ENCODE measurements at places on chromosomes 7 and 10.

DNA sequence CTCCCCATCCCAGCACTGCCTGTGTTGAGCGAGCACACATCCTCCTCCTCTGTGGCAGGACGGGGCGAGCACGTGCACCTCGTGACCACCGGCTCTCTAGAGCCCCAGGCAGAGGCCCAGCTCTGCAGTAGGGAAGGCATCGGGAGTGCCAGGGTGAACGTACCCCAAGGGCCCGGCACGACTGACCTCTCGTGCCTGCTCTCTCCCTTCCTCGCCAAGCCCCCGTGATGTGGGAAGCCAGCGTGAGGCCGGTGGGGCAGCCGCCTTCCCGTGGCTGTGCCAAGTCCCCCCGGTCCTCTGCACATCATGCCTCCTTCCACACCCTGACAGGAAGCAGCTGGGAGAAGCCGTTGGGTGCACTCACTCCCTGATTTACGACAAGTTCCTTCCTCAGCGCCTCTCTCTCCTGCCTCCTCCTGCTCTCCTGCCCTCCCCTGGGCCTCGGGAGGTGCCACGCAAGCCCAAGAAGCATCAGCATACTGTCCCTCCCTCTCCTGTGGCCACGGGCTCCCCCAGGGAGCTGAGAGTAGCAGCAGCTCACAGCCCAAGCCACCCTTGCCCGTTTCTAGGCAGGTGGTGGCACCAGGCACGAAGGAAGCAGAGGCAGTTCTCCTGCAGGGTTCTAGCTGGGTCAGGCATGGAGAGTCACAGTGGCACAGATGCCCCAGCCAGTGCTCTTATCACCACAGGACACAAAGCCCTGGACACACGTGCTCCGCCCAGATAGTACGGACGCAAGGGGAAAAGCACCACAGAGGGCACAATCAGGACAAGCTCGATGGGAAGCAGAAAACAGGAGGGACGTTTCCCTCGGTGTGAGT is 47.0 kb downstream of the AMZ1 start:
- DNase-seq: no peak

DNA sequence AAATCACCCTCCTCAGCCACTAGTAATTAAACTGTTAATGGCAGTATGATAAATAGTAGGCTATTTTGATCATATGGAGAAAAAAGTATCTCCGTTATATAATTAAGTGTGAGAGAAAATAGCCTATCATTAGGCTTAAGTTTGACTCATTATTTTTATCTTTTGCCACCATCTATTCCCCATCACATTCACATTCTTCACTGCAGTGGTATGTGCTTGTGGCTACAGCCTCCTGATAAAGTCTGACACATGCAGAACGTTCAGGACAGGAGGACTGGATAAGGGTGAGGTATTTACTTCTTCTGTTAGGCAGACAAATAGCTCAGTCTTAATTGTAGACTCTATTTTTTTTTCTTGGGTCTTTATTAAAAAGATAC is 5.8 kb downstream of the NEBL start:
- DNase-seq: no peak

DNA sequence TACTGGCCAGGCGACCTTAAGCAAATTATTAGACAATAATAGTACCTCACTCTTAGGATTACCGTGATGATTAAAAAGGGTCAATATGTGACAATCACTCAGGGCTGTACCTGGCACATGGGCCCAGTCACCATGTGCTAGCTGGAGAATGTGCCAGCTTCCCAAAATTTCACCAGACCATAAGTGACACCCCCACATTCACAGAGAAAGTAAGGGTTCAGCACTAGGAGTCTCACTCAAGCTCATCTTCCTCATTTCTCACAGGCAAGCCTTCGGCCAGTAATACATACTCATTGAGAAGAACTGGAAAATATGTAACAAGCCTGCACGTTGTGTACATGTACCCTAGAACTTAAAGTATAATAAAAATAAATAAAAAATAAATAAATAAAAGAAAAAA is 22.4 kb upstream of the C10orf71 start:
- DNase-seq: no peak

DNA sequence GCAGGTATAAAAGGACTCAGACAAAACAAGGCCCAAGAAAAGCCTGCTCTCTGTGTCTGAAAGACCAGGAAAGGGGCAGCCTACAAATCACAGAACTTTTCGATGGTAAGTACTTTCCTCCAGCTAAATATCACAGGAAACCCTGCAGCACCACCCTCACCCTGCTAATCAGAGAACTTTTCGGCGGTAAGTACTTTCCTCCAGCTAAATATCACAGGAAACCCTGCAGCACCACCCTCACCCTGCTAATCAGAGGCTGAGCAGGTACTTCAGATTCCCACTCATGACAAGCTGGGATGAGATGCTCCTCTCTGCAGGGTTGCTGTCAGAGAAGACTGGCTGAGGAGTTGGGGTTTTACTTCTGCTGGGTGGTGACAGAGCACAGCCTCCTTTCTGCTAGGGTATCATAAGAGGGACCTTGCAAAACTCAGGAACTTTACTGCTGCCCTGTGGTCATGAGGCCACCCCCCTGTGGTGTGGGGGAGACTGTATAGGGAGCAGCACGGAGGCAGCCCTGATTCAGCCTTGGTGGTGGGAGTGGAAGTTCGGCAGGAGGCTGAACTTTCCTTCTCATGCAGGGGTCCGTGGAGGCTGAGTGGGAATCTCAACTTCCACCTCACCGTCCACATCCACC is 7.2 kb downstream of the WDR37 start:
- no peak for DNase-seq

DNA sequence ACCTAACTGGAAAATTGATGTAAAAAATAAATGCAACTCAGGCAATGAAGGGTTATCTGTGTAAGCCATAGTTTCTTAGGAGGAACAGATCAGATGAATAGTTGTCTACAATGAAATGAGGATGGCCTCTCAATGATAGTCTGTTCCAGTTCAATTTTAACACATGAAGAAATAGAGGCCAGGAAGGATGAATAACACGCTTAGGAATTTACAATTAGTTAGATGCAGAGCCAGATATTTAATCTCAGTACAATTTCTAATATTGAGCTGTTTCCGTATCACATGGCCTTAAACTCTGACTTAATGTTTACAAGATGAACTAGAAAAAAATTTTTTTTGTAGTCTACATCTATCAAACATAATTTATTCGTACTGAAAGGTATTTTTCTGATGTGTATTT is 176.6 kb downstream of the GALNT11 start:
- no peak for DNase-seq

- DNase-seq: no peak
Measured at GRCh38 chr10:26994743-26995142, 105.6 kb downstream of the ANKRD26 start.

- peak; percentile 20 for DNase-seq
Measured at GRCh38 chr7:39353615-39354376, 212.4 kb upstream of the YAE1 start.

DNA sequence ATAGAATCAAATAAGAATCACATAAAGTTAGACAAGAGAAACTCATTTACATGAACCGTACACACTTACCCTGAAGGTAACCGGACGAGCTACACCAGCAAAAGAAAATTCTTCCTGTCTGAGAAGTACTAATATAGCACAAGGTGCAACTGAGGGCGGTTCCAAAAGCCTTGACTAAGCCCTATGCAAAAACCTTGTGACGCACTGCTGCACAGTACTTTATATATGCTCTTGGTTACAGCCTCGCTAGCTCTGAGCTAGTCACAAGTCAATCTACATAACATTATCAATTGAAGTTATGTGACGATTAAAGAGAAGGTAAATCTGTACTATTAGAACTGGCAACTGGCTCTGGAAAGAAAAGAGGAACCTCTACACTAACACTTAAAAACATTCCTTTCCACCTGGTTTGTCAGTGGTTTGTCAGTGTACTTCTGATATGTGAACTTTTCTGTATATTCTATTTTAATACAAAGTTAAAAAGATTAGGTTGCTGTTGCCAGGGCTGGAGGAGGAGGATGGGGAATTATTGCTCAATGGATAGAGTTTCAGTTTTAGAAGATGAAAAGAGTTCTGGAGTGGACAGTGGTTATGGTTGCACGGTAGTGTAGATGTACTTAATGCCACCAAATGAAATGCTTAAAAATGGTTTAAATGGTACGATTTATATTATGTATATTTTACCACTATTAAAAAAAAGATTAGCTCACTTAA is 21.6 kb downstream of the NT5C3A start:
- no peak for DNase-seq

DNA sequence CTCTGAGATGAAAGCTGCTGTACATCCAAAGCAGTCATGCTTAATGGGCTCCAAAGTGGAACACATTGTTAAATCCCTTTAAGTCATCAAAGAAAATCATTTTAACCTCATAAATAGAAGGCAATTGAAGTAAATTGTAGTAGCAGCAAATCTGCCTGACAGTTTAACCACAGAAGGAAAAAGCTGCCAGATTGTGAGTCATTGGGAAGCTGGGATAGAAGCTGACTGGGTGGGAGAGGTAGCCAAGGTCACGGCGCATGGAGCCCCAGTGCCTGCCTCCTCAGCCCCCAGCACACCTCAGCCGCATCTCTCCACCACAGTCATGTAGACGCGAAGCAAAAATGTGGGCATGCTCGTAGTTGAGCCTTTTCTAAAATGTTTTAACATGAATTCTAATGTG is 44.0 kb downstream of the TARP start:
- no peak for DNase-seq

GRCh38 chr7:90657481-90657880 is 61.4 kb downstream of the CDK14 start:
- no peak for DNase-seq

GRCh38 chr10:116774728-116775151 is 32.4 kb upstream of the HSPA12A start:
- DNase-seq: no peak

DNA sequence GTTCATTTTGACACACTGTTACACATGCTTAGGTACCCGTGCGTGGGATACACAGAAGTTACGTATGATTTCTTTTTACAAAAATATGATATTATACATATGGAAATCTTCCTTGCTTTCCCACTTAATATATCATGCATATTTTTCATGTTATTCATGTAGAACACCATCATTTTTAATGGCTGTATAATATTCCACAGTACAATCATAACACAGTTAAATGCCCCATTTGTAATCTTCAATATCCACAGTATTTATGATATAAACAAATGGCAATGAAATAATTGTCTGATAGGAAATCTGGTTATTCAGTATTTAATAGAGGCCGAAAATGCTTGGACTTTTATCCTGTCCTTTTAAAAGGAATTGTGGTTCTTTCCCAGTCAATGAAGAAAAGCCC is 23.2 kb downstream of the VIPR2 start:
- no peak for DNase-seq

GRCh38 chr10:12353399-12354242 is 4.3 kb downstream of the CAMK1D start:
- no peak for DNase-seq

GRCh38 chr7:12865593-12865992 is 178.2 kb downstream of the ARL4A start:
- DNase-seq: no peak

DNA sequence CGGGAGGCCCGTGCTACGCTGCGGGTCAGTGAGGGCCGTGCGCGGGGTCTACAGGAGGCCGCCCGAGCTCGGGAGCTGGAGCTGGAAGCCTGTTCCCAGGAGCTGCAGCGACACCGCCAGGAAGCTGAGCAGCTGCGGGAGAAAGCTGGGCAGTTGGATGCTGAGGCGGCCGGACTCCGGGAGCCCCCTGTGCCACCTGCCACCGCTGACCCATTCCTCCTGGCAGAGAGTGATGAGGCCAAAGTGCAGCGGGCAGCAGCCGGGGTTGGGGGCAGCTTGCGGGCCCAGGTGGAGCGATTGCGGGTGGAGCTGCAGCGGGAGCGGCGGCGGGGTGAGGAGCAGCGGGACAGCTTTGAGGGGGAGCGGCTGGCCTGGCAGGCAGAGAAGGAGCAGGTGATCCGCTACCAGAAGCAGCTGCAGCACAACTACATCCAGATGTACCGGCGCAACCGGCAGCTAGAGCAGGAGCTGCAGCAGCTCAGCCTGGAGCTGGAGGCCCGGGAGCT is 7.0 kb downstream of the LZTS2 start:
- no peak for DNase-seq

DNA sequence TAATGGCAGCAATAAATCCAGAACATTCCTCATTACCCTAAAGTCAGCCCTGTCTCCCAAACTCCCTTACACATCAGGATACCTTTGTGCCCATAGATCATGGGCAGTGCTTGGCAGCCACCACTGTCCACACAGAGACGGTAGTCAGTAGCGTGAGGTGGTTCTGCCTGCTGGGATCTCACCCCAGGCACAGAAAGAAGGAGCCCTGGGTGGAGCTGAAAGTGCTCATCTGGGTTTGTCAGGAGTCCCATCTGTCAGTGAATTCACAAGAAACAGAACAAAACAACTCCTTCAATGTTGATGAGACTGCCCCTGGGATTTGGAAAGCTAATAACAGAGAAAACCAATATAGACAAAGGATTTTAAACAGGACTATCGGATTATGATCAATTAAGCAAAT is 90.2 kb upstream of the PRSS58 start:
- no peak for DNase-seq

- DNase-seq: no peak
Measured at GRCh38 chr10:70500812-70501301, 22.3 kb downstream of the PALD1 start.

DNA sequence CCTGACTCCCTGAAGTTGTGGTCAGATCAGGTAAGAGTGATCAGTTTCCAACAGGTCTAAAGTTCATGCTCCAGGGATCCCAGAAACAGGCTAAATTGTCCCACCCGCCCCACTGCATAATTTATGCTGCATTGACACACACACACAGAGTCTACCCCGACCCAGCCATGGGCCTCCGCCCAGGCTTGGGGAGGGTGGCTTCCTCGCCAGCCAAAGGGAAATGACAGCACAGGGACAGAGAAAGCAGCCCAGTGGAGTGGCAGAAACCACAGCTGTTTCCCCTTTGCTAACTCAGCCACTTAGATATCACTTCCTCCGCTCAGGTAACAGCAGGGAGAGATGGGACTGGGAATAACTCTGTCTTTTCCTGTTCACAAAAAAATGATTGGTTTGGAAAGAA is 9.4 kb downstream of the SH3PXD2A start:
- no peak for DNase-seq

DNA sequence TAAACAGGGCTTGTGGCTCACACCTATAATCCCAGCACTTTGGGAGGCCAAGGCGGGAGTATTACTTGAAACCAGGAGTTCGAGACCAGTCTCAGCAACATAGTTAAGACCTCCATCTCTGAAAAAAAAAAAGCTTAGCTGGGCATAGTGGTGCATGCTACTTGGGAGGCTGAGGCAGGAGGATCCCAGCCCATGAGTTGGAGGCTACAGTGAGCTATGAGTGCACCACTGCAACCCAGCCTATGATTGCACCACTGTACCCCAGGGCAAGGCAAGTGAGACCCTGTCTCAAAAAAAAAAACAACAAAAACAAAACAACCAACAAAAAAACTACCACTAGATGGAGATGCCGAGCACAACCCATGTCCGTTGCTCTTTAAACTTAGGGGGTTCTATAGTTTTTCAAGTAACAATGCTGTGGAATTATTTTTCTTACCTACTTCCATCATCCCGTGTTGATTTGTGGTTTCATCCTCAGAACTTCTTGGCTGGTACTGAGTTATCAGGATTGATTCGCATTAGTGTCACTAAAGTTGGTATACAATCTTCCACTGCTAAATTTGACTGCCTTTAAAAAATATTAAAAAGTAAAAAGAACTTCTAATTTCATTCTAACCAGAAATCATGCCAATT is 12.2 kb upstream of the REPIN1 start:
- DNase-seq: no peak
